Naive thymus-derived CD4-positive, alpha-beta T cell (primary cell): ENCODE measurements at places on chromosomes 3 and 15. TPM values are rescaled to one million over a fixed set of nuclear protein-coding genes. Genes with fewer than 3 reads are reported as not detected.
A peak's percentile ranks its signal among the peaks of the same experiment; 100 is the strongest.

Gene GOLGA8S
- polyA plus RNA-seq = not detected

Gene NANOGP8
- not detected for polyA plus RNA-seq

Gene ZNF620
- 3.8 TPM for polyA plus RNA-seq

Gene SI
- polyA plus RNA-seq = not detected

Gene GOLGA6A
- 0.14 TPM for polyA plus RNA-seq

Gene IL5RA
- not detected for polyA plus RNA-seq

Gene CNTN3
- polyA plus RNA-seq = not detected

Gene ST8SIA2
- polyA plus RNA-seq = not detected

DNA sequence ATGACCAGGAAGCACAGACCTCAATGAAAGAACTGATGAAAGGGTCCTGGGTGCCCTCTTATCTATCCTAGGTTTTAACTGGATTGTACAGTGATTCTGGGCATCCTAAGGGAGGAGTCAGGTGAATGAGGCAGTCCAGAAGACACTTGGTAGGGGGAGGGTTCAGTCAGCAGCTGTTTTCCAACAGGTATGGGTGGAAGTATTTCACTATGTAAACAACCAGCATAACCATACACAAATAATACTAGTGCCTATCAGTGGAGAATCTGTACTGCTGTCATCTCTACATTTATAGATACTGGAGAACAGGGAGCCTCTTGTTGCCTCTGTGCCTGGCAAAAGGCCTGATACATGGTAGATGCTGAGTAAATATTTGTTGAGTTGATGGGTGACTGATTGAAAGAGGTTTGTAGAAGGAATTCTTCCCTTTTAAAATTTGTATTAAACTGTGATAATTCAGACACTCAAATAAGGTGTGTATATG lies 328.5 kb downstream of the RBMS3 start:
- no peak for DNase-seq
- no peak overlapping the region for H3K27ac ChIP-seq
- no peaks in the 10 kb centered on the region for H3K36me3 ChIP-seq
- H3K4me3 ChIP-seq = no peak overlapping the region

DNA sequence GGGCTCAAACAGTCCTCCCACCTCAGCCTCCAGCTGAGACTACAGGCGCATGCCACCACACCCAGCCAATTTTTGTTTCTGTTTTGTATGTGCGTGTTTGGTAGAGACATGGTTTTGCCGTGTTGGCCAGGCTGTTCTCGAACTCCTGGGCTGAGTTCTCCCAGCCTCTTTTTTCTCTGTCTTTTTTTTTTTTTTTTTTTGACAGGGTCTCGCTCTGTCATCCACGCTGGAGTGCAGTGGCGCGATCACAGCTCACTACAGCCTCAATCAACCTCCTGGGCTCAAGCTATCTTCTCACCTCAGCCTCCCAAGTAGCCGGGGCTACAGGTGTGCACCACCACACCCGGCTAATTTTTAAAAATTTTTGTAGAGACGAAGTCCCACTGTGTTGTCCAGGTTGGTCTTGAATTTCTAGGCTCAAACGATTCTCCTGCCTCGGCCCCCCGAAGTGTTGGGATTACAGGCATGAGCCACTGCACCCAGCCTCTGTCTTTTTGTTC lies 867 bp upstream of the DCAF1 start:
- no peaks in the 10 kb centered on the region for H3K27me3 ChIP-seq
- H3K4me1 ChIP-seq = peaks cover 14% of the 10 kb centered on the region
- peak overlapping the region; percentile 32 for H3K4me3 ChIP-seq
- H3K36me3 ChIP-seq = peaks cover 9% of the 10 kb centered on the region
- peak overlapping the region; percentile 80 for H3K27ac ChIP-seq

GRCh38 chr3:57434041-57434440 lies 110.1 kb downstream of the DNAH12 start:
- H3K27ac ChIP-seq = no peak overlapping the region
- DNase-seq = no peak
- H3K27me3 ChIP-seq = no peaks in the 10 kb centered on the region
- no peaks in the 10 kb centered on the region for H3K4me1 ChIP-seq
- H3K36me3 ChIP-seq = no peaks in the 10 kb centered on the region

DNA sequence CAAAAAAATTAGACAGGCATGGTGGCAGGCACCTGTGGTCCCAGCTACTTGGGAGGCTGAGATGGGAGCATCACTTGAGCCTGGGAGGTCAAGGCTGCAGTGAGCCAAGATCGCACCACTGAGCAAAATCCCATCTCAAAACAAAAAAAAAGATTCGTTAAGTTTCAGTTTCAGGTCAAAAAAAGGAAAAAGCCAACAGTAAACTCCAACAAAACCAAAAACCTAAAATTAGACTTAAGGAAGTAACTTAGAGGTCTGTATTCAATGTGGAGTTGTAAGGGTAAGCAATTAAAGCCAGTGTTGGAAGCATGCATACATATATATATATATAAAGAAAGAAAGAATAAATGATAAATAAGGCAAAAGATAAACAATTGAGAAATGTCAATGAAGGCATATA lies 11.8 kb downstream of the KPNA1 start:
- H3K27me3 ChIP-seq = no peaks in the 10 kb centered on the region
- no peaks in the 10 kb centered on the region for H3K36me3 ChIP-seq
- no peak for DNase-seq

DNA sequence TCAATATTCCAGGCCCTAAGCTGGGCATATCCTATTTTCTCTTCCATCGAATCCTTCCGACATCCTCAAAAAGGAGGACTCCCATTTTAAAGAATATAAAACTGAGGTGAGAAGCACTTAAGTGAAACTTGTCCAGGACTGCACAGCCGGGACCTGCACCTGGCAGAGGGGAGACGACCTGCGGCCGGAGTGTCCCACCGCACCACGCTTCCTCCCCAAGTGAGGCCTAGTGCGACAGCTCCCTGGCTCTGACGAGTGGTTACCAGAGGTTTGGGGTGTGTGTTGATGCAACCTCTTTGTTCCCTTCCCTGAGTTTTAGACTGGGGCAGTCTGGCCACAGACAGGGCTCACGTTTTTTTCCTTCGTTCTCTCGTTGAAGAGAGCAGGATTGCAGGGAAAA lies 24.9 kb upstream of the ATP2B2 start:
- no peak overlapping the region for H3K4me3 ChIP-seq
- H3K4me1 ChIP-seq = no peaks in the 10 kb centered on the region
- no peak for DNase-seq
- H3K36me3 ChIP-seq = no peaks in the 10 kb centered on the region
- H3K27me3 ChIP-seq = no peaks in the 10 kb centered on the region
- H3K27ac ChIP-seq = no peak overlapping the region

GRCh38 chr3:51621091-51621892 lies 49.8 kb upstream of the TEX264 start:
- no peak for DNase-seq
- no peak overlapping the region for H3K27ac ChIP-seq
- no peak overlapping the region for H3K4me3 ChIP-seq
- no peaks in the 10 kb centered on the region for H3K27me3 ChIP-seq
- no peaks in the 10 kb centered on the region for H3K36me3 ChIP-seq

DNA sequence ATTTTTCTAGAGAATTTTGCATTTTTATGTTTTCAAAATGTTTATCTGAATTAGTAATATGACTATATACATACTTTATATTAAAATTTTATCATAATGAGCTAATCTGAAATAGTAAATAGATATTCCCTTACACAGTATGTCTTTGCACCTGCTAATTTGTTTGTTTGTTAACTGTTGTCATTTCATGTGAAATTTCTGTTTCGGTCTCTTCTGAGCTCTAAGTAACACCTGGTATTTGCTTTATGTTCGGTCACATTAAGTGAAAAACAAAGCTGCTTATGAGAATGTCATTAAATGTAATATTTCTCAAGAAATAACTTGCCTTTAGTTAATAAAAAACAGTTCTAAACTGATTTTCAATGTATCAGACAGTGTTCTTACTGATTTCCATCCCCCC lies 61.1 kb downstream of the FNDC3B start:
- H3K27me3 ChIP-seq = no peaks in the 10 kb centered on the region
- H3K4me1 ChIP-seq = peaks cover 66% of the 10 kb centered on the region
- H3K4me3 ChIP-seq = no peak overlapping the region
- H3K36me3 ChIP-seq = no peaks in the 10 kb centered on the region
- no peak for DNase-seq

GRCh38 chr3:101273608-101274007 lies 46.8 kb downstream of the IMPG2 start:
- no peak overlapping the region for H3K4me3 ChIP-seq
- no peaks in the 10 kb centered on the region for H3K4me1 ChIP-seq
- DNase-seq = no peak
- H3K27me3 ChIP-seq = no peaks in the 10 kb centered on the region

GRCh38 chr15:71508081-71508682 lies 302.2 kb upstream of the NR2E3 start:
- no peaks in the 10 kb centered on the region for H3K36me3 ChIP-seq
- no peaks in the 10 kb centered on the region for H3K4me1 ChIP-seq
- DNase-seq = no peak
- no peaks in the 10 kb centered on the region for H3K27me3 ChIP-seq

DNA sequence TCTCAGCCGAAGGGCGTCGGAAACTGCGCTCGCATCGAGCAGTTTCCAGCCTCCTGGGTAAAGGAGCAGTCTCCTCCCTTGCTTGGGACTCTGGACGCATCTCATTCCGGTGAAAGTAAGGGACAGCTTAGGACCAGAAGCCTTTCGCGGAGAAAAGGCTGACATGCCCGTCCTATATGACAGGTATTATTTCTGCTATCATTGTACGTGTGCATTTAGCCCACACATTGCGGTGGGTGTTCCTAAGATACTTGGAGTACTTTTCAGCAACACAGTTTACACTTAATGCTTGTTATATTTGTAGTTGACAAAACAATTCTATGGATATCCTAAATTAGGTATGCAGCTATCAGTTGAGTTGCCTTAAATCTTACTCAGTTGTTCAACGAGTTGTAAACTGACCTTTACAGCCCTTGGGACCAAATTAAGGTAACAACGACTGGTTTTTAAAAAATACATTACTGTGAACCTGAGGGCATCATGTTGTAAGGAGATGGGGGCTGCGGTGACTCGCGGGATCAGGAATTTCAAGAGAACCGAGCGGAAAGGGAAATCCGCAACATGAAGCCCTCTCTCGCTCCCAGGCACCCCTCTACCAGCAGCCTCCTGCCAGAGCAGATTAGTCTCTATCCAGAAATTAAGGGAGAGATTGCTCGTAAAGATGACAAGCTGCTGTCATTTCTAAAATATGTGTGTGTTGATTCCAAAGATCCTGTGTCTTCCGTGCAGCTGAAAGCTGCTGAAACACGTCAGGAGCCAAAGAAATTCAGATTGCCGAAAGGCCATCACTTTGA lies 632 bp upstream of the COPS2 start:
- peak overlapping the region; percentile 93 for H3K27ac ChIP-seq
- H3K4me1 ChIP-seq = peaks cover 23% of the 10 kb centered on the region
- H3K4me3 ChIP-seq = peak overlapping the region; percentile 88
- no peaks in the 10 kb centered on the region for H3K27me3 ChIP-seq

DNA sequence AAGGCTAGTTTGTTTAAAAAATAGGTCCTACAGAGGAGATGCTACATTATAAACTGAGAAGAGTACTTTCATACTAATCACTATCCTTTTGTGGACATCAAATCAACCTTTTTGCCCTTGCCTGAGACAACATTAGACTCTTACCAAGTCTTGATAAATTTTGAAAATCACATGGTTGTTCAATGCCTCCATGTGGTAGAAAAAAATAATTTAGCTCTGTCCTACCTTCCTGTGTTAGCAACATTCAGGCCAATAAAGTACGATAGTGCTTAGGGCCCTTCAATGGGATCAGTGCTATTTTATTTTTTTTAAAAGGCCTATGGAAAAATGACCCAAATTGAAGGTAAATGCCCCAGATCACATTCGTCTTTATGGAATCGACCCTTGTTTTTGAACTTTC lies 5.0 kb upstream of the UBE2E1 start:
- no peak for DNase-seq
- no peaks in the 10 kb centered on the region for H3K27me3 ChIP-seq
- H3K4me1 ChIP-seq = no peaks in the 10 kb centered on the region
- no peak overlapping the region for H3K4me3 ChIP-seq
- H3K36me3 ChIP-seq = no peaks in the 10 kb centered on the region

GRCh38 chr3:49906073-49906743 lies 2.5 kb upstream of the MST1R start:
- H3K4me1 ChIP-seq = peaks cover 26% of the 10 kb centered on the region
- H3K4me3 ChIP-seq = no peak overlapping the region
- no peaks in the 10 kb centered on the region for H3K27me3 ChIP-seq
- peak; percentile 39 for DNase-seq

DNA sequence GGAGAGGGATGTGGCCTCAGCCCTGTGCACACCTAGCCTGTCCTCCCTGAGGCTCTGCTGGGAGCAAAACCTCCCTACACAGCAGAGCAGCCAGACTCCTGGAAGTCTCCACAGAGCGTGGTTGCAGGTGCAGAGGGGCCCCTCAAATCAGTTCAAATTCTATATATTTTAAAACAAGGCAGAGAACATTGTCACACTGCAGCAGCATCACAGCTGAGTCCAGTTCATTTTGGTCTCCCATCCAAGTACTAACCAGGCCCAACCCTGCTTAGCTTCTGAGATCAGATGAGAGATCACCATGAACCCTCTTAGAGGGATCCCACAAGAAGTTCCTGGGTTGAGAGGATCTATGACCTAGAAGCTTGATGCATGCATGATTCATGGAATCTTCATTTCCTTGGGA lies 331.0 kb upstream of the RGMA start:
- no peak overlapping the region for H3K27ac ChIP-seq
- H3K4me1 ChIP-seq = no peaks in the 10 kb centered on the region
- no peak for DNase-seq
- H3K27me3 ChIP-seq = no peaks in the 10 kb centered on the region
- no peak overlapping the region for H3K4me3 ChIP-seq

GRCh38 chr3:112519424-112520001 lies 20.2 kb upstream of the BTLA start:
- H3K4me3 ChIP-seq = no peak overlapping the region
- no peaks in the 10 kb centered on the region for H3K36me3 ChIP-seq
- H3K27me3 ChIP-seq = no peaks in the 10 kb centered on the region
- DNase-seq = peak; percentile 74
- peaks cover under 1% of the 10 kb centered on the region for H3K4me1 ChIP-seq

- no peak for DNase-seq
- no peaks in the 10 kb centered on the region for H3K36me3 ChIP-seq
- no peaks in the 10 kb centered on the region for H3K27me3 ChIP-seq
- no peak overlapping the region for H3K27ac ChIP-seq
- no peak overlapping the region for H3K4me3 ChIP-seq
Measured at GRCh38 chr15:68656438-68656739, 77.6 kb downstream of the CORO2B start.

- no peaks in the 10 kb centered on the region for H3K36me3 ChIP-seq
- no peak overlapping the region for H3K27ac ChIP-seq
- H3K27me3 ChIP-seq = no peaks in the 10 kb centered on the region
- no peak for DNase-seq
- no peak overlapping the region for H3K4me3 ChIP-seq
Measured at GRCh38 chr15:93803421-93804152, 427.8 kb upstream of the MCTP2 start.
